ENCODE measurements at places on chromosomes 13 and 19. TPM values are rescaled to one million over a fixed set of nuclear protein-coding genes. Genes with fewer than 3 reads are reported as not detected.

Gene RDH8
- not detected for total RNA-seq

Gene PTGIR
- total RNA-seq = 6.8 TPM

Gene ICAM4
- total RNA-seq = 1.2 TPM

Gene PRR36
- total RNA-seq = under 0.01 TPM

Gene ATP4B
- total RNA-seq = not detected

Gene MUC16
- not detected for total RNA-seq

Gene ATP1A3
- total RNA-seq = 0.15 TPM

Gene GAS6
- total RNA-seq = 90.5 TPM

Data from smooth muscle cell of trachea (primary cell).